Left lung (tissue), 14 donors: ENCODE measurements at places on chromosomes 2 and 18. TPM values are rescaled to one million over a fixed set of nuclear protein-coding genes. Genes with fewer than 3 reads are reported as not detected.

DNA sequence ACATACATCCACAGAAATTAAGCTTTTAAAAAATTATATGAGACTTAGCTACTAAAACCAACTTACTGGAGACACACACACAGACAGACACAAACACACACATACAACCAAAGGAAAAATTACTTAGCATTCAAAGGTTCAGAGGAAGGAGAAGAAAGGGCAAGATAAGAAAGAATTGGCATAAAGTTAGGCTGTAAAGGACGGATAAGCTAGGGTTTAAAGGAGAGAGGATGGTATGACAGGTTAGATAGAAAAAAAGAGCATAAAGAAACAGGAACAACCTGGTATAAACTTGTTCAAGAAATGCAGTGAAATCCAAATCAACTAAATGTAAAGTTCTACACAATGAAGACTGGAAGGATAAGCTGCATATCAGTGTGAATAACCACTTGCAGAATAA is 73.4 kb downstream of the SLC66A3 start:
- no peak for DNase-seq

GRCh38 chr2:88755836-88756235 is 64.4 kb downstream of the RPIA start:
- DNase-seq = no peak

SPP2 gene
- polyA plus RNA-seq = not detected

ASB18 gene
- not detected for polyA plus RNA-seq

DNA sequence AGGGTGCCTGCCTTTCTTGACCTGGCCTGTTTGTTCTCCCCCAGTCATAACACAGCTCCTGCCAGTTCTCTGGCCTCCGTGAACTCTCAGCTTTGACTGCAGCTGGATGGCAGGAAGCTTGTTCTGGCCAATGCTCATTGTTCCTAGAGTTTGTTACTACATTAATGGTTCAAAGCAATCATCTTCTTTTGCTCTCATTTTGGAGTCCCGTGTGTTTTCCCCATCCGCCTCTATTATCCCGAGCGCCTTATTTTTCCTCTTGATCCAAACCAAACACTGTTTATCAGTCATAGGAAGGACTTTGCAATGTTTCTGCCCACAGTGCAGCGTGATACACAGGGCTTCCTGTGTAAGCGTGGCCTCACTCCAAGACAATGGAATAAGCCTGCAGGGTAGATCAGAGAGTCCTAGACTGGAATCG is 184.3 kb upstream of the APCDD1 start:
- no peak for DNase-seq

HOXD3 gene
- polyA plus RNA-seq = 0.39 TPM

GRCh38 chr2:236523249-236523648 is 46.4 kb upstream of the ACKR3 start:
- DNase-seq = no peak

DNA sequence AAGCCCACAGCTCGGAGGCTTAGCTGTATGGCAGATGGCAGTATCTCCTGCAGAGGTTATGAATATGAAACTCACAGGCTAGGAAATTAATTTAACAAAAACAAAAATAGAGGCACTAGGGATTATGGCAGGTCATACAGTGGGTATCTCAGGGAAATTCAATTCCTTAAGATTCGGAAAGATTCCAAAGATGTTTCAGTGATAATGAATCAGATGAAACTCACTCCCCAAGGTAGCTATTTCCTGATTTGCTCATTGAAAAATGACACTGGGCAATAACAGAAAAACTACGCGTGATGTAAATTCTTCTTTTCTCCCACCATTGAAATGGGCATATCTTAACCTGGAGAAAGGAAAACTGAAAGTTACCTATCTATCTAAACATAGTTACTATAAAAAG is 414.1 kb downstream of the STK39 start:
- DNase-seq = no peak

- no peak for DNase-seq
Measured at GRCh38 chr2:181686576-181687185, 6.4 kb upstream of the NEUROD1 start.

- peak; percentile 73 for DNase-seq
Measured at GRCh38 chr18:57439609-57439968, 4.4 kb downstream of the ONECUT2 start.

- DNase-seq = no peak
Measured at GRCh38 chr18:77250926-77251729, 1.5 kb downstream of the GALR1 start.

GRCh38 chr2:205746420-205746785 is 64.1 kb downstream of the NRP2 start:
- DNase-seq = peak; percentile 84

DNA sequence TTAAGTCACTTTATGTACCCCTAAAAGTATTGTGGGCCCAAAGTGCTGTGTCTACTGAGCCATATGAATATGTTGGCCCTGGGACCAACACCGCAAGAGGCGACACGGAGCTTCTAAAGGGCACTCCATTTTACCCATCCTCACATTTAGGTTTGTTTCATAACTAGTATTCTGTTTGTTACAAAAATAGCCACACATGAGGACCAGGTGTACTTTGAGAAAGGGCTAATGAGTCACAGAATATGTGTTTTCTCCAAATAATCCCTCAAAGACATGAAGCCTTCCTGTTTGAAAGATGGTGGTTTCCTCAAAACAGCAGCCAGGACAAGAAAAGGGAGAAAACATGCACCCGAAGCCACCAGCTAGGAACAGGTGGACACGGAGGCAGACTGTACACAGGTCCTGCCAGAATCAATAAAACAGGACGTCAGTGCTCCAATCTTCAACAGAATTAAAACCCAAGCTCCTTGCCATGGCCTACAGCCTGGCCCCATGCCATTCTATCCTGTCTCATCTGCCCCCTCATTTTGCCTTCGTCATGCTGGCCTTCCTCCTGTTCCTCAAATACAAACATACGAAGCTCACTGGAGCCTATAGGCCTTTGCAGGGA is 21.8 kb upstream of the GRB14 start:
- DNase-seq = no peak

GYPC gene
- polyA plus RNA-seq = 73.9 TPM

DNA sequence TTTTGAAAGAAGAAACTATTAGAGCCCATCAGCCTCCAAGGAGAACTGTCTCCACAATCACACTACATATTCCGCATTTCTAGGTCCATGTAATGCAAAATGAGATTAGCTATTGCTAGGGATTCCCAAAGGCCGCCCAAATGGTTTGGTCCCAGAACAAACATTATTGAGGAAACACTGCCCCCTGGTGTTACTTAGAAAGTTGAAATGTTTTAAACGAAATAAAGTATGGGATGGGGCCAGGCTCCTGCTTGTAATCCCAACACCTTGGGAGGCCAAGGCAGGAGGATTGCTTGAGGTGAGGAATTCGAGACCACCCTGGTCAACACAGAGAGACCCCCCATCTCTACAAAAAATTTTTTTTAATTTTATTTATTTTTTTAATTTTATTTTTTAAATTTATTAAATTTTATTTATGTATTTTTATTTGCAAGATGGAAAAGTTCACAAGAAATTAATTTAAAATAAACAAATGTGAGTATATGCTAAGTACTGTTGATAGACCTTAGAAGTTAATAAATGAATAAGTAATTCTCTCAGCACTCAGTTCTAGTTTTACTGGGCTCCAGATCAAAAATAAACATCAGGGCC is 5.5 kb downstream of the NHEJ1 start:
- DNase-seq = no peak

DNA sequence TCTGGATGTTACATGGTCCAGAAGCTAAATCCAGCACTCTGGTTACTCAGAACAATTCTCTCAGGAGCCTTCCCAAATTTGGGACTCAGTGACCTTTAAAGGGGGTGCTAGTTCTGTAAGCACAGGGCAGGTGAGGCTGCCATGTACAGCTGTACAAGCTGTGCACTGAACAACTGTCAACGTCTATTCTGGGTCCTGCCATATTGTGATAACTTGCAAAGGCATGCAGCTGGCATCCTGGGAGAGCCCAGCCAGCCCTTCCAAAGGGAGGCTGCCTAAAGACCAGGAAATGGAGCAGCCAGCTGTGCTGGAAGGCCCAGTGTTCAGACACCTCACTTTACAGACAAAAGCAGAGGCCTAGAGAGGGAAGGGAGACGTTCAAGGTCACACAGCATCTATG is 204.8 kb downstream of the KLHL29 start:
- DNase-seq = no peak
